ENCODE measurements at places on chromosomes 11 and 22.
A peak's percentile ranks its signal among the peaks of the same experiment; 100 is the strongest.

DNA sequence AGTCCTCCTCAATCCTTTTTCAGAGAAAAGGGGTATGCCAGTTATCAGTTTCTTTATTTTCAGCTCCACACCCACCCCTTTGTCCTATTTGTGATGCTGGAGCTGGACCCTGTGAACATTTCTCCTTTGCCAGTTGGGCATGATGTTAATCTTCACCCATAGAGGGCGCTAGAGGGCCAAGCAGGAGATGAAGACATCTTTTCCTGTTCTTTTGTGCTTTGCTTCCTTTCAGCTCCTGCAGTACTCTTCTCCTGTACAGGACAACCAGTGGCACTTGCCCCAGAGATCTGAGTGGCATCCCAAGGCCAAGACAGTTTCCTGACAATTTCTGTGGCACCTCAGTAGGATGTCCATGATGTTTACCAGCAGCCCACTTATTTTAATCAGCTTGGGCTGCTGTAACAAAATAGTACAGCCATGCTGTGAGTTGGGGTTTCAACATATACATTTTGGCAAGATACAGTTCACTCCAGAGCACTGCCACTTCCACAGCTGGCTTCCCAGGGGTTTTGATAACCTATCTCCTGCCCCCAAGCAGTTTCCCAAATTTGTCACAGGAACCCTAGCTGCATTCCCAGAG is 4.6 kb downstream of the SAA2 start:
- peak; percentile 29 for DNase-seq

GRCh38 chr11:127972816-127973215 is 614.5 kb downstream of the ETS1 start:
- no peak for DNase-seq

- DNase-seq = no peak
Measured at GRCh38 chr11:15575409-15575808, 460.7 kb downstream of the INSC start.

- no peak for DNase-seq
Measured at GRCh38 chr11:118602331-118602730, 5.1 kb upstream of the PHLDB1 start.

DNA sequence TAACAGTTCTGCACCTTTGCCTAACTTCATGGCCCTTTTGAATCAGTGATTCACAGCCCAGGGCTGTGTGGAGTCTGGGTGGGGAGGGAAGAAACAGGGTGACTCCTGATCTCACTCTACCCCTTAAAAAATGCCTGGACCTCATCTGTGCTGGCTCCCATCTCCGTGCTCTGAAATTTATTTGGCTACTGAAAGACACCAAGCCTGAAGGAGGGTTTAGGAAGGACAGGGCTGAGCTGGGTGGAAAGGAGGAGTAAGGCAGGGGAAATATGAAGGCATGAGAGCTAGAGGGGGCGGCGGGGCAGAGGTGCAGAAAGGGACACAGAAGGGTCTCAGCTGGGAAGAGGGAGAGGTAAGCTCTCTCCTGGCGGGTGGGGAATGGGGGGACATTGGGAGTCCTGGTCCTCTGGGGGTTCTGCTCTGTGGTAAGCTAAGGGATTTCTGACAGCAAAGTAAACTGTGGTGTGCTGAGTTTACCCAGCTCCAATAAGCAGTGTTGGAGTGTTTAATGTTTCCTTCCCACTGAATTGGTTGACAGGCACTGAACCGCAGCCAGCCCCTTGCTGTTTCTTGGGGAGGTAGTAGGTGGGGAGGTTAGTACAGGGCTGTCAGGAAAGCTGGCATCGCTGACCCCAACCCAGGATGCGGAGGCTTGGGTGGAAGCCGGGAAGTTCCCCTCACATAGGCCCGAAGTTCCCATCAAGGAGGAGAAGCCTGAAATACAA is 71.1 kb downstream of the RPUSD4 start:
- DNase-seq = no peak

DNA sequence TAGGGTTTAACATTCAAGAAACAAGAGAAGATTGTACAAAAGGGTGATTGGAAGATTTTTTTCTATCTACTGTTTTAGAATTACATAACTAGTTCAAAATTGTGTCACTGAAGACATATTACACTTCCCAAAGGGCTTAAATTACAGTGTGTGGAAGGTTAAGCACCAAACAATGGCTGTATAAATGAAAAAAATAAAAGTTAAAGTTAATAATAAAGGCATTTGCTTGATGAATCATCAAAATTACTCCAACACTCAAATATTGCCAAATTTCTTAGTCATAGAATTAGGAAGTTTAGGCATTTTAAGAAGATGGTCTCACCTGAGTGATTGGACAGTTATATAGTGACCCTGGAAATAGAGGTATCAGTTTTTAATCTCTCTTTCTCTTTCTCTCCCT is 227.6 kb upstream of the CARD18 start:
- no peak for DNase-seq

GRCh38 chr22:17968126-17968525 is 56.2 kb downstream of the MICAL3 start:
- DNase-seq = no peak

DNA sequence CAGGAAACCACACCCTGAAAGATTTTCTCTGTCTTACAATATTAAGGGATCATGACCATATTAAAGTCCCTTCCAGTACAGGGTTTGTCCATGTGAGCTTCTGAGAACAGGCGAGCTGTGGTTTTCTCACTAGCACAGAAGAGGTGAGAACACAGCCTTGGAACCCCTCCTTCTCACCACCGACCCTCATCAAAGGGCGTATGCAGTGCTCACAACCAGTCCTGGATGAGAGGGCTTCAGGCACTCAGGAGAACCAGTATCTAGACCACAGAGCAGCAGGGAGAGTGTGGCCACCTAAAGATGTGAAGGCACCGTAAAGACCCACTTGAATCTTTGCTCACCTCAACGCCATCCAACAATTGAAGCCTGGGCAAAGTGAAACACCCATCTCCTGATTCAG is 397.0 kb downstream of the ETS1 start:
- no peak for DNase-seq

GRCh38 chr11:112625814-112626213 is 335.4 kb upstream of the NCAM1 start:
- DNase-seq = no peak

GRCh38 chr11:69721745-69722144 is 17.9 kb upstream of the FGF19 start:
- DNase-seq = no peak

DNA sequence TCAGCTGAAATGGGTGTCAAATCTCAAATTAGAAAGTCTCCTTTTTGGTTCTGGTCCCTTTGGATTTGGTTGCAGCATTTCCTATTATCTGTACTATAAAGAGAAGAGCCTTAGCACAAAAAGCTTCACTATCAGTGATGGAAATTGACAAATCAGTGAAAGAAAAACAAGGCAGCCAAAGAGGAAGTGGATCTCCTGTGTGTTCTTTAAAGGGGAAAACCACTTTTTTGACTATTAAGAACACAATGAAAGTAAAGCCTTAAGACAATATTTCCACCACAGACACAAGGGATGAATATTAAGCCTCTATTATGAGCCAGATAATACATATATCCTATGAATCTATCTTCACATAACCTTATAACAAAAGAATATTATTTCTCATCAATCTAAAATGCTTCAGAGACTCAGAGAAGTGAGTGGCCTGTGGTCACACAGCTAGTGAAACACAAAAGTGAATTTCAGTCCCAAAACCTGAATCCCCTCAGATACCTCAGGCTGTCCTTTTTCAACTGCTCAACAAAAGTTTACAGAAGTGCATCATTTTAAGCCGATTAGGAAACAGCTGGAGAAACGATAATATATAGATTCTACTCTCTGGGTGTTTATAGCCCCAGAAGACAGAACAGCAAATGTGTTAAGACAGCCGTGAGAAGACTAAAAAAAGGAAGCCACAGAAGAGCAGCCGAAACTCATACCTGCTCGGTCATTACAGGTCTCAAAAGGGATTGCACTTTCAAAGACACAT is 24.4 kb upstream of the FSHB start:
- no peak for DNase-seq

GRCh38 chr11:132111838-132112237 is 741.4 kb downstream of the NTM start:
- no peak for DNase-seq

- no peak for DNase-seq
Measured at GRCh38 chr22:19709063-19709769, 5.1 kb upstream of the SEPTIN5 start.

DNA sequence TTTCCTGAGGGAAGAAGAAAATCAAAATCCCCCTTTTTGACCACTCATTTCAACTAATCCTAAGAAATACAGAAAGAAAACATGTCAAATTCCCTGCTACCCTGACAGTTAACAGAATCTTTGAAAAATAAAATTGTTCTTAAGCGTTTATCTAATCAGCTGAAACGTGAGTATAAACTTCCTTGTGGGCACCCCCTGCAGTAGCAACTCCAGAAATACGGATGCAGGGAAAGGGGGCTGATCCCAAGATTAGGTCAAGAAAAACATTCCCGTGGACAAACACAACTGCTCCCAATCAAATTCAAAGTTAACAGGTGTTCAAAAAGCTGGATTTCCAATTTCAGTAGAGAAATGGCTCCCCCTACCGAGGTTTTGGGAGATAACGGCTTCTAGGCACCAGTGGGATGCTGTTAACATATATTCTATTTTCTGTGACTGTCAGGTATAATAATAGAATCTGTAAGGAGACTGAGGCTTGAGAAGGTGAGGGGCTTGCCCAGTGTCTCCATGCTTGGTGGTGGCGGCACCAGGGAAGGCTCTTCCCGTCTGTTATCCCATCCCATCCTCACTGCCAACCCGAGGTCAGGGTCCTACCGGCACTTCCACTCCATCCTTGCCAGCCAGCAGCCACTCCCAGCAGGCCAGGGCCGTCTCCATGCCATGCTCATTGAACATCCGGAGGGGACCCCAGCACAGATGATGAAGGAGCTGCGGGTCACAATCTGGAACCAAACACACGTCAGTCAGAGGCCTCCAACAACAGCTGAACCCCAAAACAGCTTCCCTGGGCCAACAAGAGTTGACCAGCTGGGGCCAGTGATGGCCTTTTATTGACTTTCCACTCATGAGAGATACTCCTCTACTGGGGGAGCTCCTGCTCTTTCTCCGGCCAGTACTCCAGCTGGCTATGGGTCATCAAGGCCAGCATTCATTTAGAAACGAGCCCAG is 32.0 kb upstream of the SERPIND1 start:
- DNase-seq = no peak

- DNase-seq = no peak
Measured at GRCh38 chr11:114135737-114136151, 76.2 kb downstream of the ZBTB16 start.

GRCh38 chr22:30444632-30445437 is 19.3 kb downstream of the MTFP1 start:
- DNase-seq = no peak

DNA sequence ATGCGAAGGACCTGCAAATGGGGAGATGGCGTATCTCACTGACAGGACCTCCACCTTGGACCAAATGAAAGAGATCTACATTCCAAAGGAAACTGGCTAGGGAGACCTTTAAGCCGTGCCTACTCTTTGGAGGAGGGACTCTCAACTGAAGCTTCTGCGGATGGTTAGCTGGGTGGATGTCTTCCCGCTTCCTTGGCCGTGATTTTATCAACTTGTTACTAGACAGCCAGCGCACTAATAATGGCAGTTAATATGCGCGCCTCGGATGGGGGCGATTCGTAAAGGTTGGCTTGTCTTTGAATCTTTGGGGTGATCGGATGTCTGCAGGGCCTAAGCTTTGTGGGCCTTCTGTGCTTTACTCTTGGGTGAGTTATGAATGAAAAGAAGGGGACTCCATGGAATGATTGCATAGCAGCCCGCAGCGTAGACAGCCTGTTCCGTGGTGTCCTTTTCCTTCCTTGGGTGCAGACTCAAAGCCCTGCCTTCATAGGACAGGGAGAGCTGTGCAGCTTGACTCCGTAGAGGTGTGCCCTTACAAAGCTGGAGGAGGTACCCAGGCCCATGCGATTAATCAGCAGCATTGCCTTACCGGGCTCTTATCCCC is 1.5 kb downstream of the ZNRF3 start:
- no peak for DNase-seq

Measured in stimulated activated CD4-positive, alpha-beta T cell treated with anti-CD3 and anti-CD28 coated beads, TNF-alpha, amount 100 ng/mL, for 4 hours (primary cell).